ENCODE measurements at places on chromosomes 13 and 19.

DNA sequence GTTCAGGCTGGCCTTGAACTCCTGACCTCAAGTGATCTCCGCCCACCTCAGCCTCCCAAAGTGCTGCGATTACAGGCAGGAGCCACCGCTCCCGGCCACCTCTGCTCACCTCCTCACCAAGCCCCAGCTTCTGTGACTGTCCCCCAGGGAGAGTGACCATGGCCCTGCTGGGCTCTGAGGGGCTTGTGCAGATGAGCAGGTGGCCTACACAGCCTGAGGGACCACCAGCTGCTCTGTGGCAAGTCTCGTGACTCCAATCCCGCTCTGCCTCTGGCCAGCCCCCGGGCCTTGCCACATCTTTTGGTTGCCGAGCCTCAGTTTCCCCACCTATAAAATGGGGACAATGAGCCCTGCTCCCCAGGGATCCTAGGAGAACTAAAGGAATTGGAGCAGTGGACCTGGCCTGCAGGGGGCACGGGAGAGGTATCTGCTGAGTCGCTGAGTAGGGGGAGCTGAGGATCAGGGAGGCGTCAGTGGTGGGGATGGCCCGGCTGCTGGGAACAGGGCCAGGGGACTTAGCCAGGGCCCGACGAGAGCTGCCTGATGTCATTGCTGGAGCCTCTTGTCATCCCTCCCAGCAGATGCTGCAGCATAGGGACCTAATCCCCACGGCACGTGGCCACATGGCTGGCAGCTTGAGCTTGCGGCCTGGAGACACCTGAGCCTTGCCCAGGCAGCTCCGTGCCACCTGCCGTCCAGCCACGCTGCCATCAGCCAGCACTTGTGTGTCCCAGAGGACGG is 74.7 kb downstream of the GADD45B start:
- no peak for DNase-seq
- no peak overlapping the region for H3K27ac ChIP-seq
- H3K4me1 ChIP-seq = peaks cover 49% of the 10 kb centered on the region

DNA sequence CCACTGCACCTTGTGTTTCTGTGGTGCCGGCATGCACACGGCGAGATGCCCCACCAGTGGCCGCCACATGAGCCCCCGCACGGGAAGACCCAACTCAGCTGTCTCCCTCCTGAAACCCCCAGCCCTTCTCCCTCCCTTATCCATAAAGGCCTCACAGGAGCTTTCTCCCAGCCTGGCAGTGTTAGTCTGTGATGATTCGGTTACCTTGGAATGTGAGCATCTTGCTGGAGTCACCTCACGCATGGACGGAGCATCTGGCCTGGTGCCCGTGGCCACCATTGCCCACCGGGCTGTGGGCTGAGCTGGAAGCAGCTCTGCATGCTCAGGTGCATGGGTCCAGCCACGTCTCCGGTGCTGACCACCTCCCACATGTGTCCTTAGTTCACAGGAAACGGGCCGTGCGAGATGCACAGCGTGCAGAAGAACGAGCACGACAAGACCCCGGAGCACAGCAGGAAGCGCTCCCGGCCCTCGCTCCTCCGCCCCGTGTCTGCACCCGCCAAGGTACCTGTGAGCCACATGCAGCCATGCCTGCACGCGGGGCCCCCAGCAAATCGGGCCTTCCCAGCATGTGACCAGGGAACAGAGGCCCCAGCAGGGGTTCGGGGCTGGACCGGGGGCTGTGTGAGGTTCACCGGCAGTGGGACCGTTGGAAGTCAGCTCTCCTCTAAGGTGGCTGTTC is 22.0 kb downstream of the SIN3B start:
- DNase-seq = no peak
- H3K36me3 ChIP-seq = peaks cover 23% of the 10 kb centered on the region
- H3K4me3 ChIP-seq = no peak overlapping the region
- no peaks in the 10 kb centered on the region for H3K4me1 ChIP-seq

DNA sequence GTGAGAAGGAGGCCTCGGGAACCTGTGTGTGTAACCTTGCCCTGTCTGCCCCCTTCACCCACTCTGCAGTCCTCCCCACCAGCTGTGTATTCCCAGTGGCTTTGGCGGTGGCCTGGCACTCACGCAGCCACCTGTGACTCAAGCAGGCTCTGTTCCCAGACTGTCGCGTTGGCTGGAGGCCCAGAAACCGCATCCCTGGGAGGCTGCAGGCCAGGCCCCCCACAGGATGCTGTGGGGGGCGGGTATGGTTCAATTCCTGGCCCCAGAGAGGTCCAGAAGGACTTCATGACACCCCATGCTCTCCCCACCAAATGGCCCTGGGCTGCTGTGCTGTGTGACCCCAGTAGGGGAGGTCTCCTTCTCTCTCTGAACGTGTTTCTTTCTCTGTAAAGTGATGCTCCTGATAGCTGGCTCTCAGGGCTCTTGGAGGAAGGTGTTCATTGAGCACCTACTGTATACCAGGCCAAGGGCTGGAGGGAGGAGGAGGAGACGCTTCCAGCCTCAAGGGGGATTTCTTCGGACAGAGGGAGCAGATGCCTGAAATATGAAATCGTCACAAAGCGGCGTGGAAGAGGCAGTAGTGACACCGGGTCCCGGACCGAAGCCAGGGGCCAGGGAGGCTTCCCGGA is 1.9 kb upstream of the LINGO3 start:
- H3K27me3 ChIP-seq = peaks cover 34% of the 10 kb centered on the region
- H3K27ac ChIP-seq = no peak overlapping the region
- H3K4me1 ChIP-seq = peaks cover 2% of the 10 kb centered on the region
- DNase-seq = no peak
- H3K4me3 ChIP-seq = no peak overlapping the region

DNA sequence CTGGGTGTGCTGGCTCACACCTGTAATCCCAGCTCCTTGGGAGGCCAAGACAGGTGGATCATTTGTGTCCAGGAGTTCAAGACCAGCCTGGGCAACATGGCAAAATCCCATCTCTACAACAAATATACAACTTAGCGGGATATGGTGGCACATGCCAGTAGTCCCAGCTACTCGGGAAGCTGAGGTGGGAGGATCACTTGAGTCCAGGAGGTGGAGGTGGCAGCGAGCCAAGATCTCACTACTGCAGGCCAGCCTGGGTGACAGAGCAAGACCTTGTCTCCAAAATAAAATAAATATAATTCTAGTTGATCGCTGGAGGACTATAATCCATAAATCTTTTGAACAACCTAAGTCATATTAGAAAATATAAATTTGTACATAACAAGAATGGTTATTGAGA is 1061.5 kb upstream of the PCDH9 start:
- no peak overlapping the region for H3K4me3 ChIP-seq
- H3K27me3 ChIP-seq = no peaks in the 10 kb centered on the region
- H3K36me3 ChIP-seq = no peaks in the 10 kb centered on the region
- no peak for DNase-seq

DNA sequence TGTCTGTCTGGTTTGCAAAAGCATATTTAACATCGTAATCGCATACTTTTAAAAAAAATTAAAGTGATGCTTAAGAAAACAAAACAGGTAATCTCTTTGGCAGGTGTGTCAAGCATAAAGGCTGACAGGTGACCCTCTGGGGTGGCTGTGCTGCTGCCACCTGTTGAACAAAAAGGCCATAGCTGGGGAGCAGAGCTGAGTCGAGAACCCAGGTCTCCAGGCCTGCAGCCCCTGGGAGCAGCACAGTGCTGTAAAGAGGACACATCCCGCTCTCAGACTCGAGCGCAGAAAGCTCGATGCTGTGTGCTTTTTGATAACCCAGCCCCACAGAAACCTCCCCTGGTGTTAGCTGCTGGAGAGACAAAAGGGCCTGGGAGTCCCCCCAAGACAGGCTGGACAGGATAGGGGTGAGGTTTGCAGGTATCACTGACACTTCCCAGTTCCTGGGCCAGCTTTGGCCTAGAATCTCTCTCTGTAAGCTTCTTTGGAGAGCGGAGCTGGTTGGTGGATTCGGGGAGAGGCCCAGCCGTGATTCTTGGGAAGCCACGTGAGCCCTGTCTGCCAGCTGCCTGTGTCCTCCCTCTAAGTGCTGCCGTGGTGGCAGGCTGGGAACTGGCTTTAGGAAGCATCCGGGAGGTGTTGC is 66.9 kb downstream of the C13orf42 start:
- DNase-seq = no peak
- H3K27ac ChIP-seq = no peak overlapping the region
- H3K36me3 ChIP-seq = no peaks in the 10 kb centered on the region

- peaks cover 35% of the 10 kb centered on the region for H3K27me3 ChIP-seq
- no peak overlapping the region for H3K4me3 ChIP-seq
- no peaks in the 10 kb centered on the region for H3K36me3 ChIP-seq
- H3K4me1 ChIP-seq = peaks cover 31% of the 10 kb centered on the region
- DNase-seq = no peak
Measured at GRCh38 chr19:13094106-13094504, 8.6 kb downstream of the LYL1 start.

GRCh38 chr19:45508861-45509691 is 1.8 kb downstream of the VASP start:
- peak overlapping the region; percentile 87 for H3K4me3 ChIP-seq
- DNase-seq = peak; percentile 71
- peak overlapping the region; percentile 82 for H3K27ac ChIP-seq
- H3K4me1 ChIP-seq = peaks cover 62% of the 10 kb centered on the region

DNA sequence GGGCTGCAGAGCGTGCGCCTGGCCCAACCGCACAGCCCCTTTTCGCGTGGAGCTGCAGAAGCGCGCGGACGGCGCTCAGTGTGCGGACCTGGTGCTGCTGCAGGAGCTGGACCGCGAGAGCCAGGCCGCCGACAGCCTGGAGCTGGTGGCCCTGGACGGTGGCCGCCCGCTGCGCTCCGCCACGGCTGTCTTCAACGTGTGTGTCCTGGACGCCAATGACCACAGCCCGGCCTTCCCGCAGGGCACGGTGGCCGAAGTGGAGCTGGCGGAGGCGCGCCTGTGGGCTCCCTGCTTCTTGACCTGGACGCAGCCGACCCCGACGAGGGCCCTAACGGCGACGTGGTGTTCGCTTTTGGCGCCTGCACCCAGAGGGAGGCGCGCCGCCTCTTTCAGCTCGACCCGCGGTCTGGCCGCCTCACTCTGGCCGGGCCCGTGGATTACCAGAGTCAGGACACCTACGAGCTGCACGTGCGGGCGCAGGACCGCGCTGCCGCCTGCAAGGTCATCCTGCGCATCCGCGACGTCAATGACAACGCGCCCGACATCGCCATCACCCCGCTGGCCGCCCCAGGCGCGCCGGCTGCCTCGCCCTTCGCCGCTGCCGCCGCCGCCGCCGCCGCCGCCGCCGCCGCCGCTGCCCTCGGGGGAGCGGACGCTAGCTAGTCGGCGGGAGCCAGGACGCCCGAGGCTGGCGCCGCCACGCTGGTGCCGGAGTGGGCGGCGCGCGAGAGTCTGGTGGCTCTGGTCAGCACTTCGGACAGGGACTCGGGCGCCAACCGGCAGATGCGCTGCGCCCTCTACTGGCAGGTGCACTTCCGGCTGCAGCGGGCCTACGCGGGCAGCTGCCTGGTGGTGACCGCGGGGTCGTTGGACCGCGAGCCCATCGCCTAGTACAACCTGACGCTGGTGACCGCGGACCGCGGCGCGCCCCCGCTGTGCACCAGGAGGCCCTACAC is 172.2 kb downstream of the OLFM4 start:
- no peaks in the 10 kb centered on the region for H3K36me3 ChIP-seq
- no peaks in the 10 kb centered on the region for H3K27me3 ChIP-seq
- no peak overlapping the region for H3K4me3 ChIP-seq
- H3K27ac ChIP-seq = no peak overlapping the region

DNA sequence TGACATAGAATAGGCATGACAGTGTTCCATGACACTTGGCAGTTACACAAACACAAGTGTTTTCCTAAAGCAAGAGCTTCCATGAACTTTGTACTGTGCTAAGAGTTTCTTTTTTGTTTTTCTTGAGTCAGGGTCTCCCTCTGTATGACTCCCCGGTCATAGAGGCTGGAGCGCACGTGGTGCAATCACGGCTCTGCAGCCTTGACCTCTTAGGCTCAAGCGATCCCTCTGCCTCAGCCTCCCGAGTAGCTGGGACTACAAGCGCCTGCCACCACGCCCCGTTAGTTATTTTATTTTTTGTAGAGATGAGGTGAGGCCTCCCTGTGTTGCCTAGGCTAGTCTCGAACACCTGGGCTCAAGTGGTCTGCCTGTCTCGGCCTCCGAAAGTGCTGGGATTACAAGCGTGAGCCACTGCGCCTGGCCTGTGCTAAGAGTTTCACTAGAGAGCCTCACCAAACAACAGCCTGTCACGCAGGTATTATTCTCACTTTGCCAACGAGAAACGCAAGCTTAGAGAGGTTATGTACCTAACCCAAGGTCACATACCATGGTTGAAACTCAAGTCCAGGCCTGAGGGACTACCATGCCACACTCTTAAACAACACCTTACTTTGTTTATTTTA is 355.9 kb downstream of the KLF12 start:
- peaks cover 31% of the 10 kb centered on the region for H3K36me3 ChIP-seq
- H3K4me3 ChIP-seq = no peak overlapping the region
- no peaks in the 10 kb centered on the region for H3K4me1 ChIP-seq
- DNase-seq = no peak
- H3K27me3 ChIP-seq = no peaks in the 10 kb centered on the region

DNA sequence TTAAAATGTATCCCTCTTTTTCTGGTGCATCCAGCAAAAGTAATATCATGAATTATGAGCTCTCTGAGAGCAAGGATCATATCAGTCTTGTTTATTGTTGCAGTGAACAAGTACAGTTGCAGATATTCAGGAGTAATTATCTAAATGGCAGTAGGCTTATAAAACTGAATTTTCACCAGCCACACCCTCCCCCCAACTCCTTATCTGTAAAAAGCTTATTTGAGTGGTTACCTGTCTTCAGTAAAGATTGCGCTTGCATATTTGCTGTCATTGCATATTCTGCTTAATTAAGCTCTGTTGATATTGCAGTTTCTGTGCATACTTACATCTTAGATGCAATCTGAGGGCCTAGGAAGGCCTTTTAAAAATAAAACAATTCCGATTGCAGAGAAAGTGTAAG is 87.3 kb downstream of the DNAJC15 start:
- no peak overlapping the region for H3K27ac ChIP-seq
- H3K4me1 ChIP-seq = no peaks in the 10 kb centered on the region
- DNase-seq = no peak

GRCh38 chr13:44011036-44011435 is 131.3 kb downstream of the LACC1 start:
- H3K27ac ChIP-seq = no peak overlapping the region
- no peaks in the 10 kb centered on the region for H3K27me3 ChIP-seq
- H3K36me3 ChIP-seq = no peaks in the 10 kb centered on the region
- no peak overlapping the region for H3K4me3 ChIP-seq
